Activated naive CD4-positive, alpha-beta T cell treated with anti-CD3 and anti-CD28 coated beads for 36 hours (primary cell): ENCODE measurements at places on chromosomes 12 and 14.

- no peak for DNase-seq
Observed at GRCh38 chr12:79532907-79533288, 157.9 kb downstream of the PAWR start.

GRCh38 chr14:30888480-30889243 lies 14.3 kb downstream of the COCH start:
- DNase-seq: no peak

DNA sequence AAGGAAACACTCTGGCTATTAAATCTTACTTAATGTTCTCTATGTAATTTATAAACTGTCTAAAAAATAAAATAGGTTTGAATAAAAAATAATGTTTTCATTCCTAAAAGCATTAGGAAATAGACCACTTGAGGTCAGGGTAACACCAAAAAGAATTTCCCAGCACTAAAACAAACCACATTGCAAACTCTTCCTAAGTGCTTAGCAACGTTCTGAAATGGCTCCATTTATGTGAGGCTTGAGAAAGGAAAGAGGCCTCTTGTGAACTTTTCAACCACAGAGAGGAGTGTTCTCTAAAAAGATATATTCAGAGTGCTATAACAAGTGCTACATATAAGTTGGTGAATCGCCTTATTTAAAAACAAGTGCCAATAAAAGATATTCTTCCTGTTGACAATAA lies 42.7 kb downstream of the ALX1 start:
- DNase-seq: no peak

GRCh38 chr12:77079631-77080030 lies 14.3 kb upstream of the E2F7 start:
- DNase-seq: no peak

DNA sequence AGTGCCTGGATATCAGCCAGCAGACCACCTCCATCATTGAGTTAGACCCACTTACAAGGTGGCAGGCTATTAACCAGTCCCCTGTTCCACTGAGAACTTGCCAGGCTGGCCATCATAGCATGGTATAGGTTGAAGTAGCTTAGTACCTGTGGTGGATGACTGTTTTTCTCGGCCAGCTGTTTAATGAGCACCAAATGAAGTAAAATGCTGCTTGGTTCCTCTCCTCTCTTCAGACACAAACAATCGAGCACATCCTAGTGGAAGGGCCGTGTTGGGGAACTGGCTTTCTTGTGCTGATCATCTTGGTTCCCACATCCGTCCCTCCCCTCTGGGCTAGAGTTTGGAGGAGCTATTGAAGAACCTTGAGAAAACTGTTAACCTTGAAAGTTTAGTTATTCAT lies 486.2 kb downstream of the RAD51B start:
- no peak for DNase-seq

DNA sequence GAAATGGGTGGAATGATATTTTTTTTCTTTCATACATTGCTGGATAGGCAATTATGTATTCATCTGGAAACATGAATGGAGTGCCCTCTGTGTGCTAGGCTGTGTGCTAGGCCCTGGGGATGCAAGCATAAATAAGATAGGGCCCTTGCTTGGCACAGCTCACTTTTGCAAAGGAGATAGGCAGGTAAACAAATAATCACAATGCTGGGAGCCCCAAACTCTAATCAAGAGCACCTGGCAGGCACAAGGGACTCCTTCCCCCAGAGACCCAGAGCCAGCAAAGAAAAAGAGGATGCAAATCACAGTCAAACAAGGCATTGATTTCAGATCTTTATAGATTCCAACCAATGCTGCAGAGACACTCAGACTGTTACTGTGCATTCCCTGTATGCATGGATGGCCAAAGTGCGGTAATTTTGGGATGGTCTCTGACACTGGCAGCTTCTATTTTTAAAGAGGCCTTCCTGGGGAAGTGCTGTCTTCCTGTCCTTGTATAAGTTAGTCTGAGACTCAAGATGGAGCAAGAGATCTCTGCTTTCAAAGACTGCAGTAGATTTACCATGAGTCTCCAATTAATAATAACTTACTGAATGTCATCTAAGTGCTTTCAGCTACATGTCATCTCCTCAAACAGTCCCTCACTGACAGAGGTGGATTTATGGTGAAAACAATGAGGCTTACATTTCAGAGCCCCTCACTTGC lies 45.1 kb upstream of the CPM start:
- no peak for DNase-seq

- no peak for DNase-seq
Observed at GRCh38 chr14:59148334-59148900, 40.0 kb upstream of the DAAM1 start.

DNA sequence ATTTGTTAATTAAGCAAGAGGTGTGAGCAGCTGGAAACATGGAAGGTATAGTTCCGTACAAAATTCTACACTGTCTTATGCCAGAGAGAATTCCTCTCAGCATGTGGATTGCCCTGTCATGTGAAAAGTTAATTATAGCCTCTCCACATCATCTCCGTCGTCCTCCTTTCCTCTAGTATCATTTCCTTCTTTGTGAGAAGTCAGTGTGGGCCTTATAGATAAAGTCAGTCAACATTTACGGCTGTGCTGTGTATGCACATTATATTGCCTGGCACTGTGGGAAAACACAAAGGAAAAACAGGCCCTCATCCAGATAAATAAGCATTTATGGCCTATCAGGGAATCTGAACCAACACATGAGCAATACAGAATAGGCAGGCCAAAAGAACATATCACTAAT lies 236.6 kb downstream of the SEC23A start:
- DNase-seq: no peak

- DNase-seq: no peak
Observed at GRCh38 chr12:99278899-99279298, 368.7 kb upstream of the GARIN6 start.

- no peak for DNase-seq
Observed at GRCh38 chr14:49755378-49755777, 12.6 kb upstream of the KLHDC2 start.

GRCh38 chr12:64675795-64676194 lies 65.5 kb downstream of the RASSF3 start:
- peak; percentile 35 for DNase-seq

- DNase-seq: no peak
Observed at GRCh38 chr12:30191696-30192455, 408.1 kb upstream of the TMTC1 start.

DNA sequence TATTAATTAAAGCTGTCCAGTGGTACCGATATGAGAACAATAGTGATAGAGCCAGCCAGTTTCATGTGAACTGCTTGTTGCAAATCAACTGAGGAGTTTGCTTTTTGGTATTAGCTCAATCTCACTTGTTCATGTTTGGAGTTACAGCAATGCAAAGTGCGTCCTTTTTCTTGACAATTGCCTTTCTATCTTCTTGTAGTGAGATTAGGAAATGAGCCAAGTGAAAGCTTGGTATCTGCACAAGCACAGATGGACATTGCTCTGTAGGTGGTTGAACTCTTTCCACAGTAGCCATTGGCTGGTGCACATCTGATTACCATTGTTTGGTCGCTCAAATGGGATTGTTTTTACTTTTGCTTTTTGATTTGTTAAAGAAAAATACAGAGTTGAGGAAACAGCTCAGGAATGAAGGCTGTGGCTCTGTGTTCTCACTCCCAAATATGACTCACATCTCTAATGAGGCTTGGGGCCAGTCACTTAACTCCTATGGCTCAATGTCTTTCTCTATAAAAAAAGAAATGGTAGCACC lies 241.4 kb downstream of the BMP4 start:
- no peak for DNase-seq

- DNase-seq: no peak
Observed at GRCh38 chr12:118318744-118319143, 54.0 kb downstream of the TAOK3 start.

- DNase-seq: no peak
Observed at GRCh38 chr12:64412459-64412858, 8.3 kb downstream of the XPOT start.

DNA sequence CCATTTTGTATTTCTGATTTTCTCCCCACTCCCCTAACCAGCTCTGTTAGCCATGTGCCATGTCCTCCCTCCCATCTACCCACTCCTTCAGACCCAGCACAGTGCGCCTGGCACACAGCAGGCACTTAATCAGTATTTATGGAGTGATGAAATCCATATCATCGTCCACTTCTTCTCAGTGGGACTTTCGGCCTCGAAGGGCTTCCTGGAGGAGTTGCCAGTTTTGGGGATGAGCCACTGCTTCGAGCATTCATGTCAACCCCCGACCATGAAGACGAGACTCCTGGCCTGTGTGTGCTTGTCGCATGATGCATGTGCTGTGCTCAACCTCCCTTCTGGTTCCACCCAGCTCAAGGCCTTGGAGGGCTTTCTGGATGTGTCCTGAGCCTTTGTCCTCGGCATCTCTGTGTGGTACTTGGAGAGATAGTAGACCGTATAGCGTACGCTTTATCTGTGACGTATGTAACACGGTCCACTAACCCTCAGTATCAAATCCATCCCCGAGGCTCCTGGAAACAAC lies 119.5 kb upstream of the RTL1 start:
- no peak for DNase-seq

DNA sequence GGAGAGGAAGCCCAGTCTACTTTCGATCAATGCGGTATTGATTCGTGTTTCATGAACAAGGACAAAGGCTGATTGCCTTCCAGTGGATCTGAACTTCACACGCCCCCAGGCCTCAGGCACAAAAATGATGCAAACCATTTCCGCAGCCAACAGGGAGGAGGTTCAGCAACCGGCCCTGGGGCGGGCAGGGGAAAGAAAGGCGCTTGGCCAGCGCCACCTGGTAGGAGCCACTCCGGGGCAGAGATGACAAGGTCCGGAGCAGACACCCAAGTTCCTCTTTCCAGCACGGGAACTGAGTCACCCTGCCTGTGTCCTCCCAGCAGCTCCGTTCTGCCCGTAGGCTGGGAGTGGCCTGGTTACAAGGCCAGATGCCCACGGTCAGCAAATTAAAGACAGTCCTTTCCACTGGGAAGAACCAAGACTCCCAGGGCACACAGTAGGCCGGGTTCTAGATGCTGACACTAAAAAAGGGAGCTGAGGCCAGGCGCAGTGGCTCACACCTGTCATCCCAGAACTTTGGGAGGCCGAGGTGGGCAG lies 136.3 kb downstream of the SCARB1 start:
- no peak for DNase-seq

DNA sequence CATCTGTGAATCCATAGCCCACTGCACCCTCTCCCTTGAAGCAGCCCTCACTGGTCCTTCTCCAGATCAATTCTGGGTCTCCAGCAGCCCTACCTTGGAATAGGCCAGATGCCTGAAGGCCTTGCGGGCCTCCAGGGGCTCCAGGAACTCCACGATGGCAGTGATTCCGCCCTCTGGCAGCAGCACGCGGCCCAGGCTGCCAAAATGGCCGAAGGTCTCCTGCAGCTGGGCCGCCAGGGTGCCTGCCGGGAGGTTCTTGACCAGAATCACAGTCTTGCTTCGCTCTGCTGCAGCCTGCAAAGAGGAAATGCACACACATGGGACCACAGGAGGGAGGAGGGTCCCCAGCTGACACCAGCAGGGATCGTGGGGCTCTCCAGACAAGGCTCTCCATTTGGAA lies 26.3 kb downstream of the RBM19 start:
- DNase-seq: no peak

DNA sequence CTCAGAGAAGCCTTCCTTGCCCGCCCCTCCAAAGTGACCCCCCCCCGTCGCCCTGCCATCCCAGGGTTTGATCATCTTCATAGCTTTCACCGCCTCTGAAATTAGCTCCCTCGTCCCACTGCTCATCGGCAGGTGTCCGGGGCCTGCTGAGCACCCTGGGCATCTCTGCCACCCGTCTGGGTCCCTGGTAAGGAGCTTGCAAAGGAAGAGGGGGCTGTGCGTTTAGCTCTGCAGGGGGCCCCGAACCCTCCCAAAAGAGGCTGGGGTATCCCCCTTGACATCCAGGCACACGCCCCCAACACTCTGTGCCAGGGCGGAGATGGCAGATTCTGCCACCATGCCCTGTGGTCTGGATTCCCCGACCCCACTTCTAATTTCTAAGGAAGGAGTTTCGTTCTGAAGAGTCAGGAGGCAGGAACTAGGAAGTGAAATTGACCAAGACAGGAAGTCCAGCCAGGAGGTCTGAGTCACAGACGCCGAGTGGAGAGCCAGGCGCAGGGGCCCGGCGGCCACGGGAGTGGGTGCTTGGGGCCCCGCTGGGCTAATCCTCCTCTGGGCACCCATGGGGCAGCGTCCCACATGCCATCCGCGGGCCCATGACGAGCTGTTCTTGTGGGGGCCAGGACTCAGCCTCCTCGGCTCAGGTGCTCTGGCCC lies 95.7 kb downstream of the RFLNA start:
- DNase-seq: no peak

DNA sequence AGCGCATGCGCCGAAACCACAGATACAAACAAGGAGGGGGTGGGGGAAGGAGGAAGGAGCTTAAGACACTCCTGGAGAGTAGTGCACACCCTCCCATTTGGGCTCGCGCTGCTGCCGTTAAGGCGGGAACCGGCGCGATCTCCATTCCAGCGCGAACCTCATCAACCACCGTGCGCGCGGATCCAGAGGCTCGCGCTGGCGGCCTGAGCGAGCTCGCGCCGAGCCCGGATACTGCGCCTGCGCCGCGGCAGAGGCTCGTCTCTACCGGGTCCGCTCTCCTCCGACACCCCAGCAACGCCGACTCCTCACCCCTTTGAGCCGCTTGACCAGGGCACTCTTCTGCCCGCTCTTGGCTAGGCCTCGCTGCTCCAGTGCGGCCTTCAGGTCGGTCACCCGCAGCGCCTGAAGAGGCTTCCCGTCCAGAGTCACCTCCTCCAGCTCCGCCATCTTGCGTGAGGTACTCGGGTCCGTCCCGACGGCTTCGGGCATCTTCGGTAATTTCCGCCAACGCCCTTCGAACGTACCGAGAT lies at the start of gene ACIN1:
Gene ACIN1, minus strand, starts transcription at position 471 of the 530 bp plus-strand sequence. Its CDS starts 24 bp downstream, at position 447.
- peak; percentile 79 for DNase-seq
